GM23248 (cell line): ENCODE measurements at places on chromosomes 6 and 20. TPM values are rescaled to one million over a fixed set of nuclear protein-coding genes. Genes with fewer than 3 reads are reported as not detected.

DNA sequence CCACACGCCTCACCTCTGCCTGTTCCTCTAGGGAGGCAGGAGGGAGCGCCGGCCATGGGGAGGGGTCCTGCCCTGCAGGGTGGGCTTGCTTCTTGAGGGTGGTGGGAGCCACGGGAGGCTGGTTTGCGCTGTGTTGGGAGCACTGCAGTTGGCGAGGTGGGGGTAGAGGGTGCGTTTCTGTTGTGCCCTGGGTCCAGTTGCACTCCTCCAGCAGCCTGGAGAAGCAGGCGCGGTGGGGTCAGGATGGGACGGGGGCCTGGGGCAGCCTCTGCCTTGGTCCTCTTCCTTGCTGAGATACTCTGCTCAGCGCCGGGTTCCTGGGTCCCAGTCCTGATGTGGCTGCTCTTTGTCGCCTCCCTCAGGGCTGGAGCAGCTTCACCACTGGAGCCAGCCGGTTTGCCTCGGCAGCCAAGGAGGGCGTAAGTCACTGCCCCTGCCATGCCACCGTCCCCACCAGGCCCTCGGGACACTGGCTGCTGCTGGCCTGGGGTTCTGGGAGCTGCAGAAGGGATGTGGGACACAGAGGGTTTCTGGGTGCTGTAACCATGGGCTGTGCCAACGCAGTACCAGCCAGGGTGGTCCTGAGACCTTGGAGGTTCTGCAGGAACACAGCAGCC is 8.4 kb downstream of the ARFGAP1 start:
- no peak overlapping the region for H3K27ac ChIP-seq
- DNase-seq = peak; percentile 52
- no peak overlapping the region for H3K4me3 ChIP-seq
- H3K4me1 ChIP-seq = no peaks in the 10 kb centered on the region

- H3K36me3 ChIP-seq = 0 out of 2 replicates have a peak, but pooled peaks cover 8% of the 10 kb centered on the region
- H3K27ac ChIP-seq = no peak overlapping the region
- no peaks in the 10 kb centered on the region for H3K4me1 ChIP-seq
- DNase-seq = no peak
Measured at GRCh38 chr6:106667022-106667402, 37.6 kb downstream of the QRSL1 start.

The SYNCRIP gene
- 77.9 and 99.0 TPM in 2 replicates for total RNA-seq

GRCh38 chr20:3563548-3564177 is 92.8 kb downstream of the ATRN start:
- peaks cover 17% of the 10 kb centered on the region for H3K4me1 ChIP-seq
- DNase-seq = peak; percentile 76
- peak overlapping the region; percentile 18 for H3K27ac ChIP-seq
- no peaks in the 10 kb centered on the region for H3K27me3 ChIP-seq
- H3K36me3 ChIP-seq = no peaks in the 10 kb centered on the region

- no peaks in the 10 kb centered on the region; the same call in 1 of the 2 replicates for H3K36me3 ChIP-seq
- no peak for DNase-seq
- H3K27ac ChIP-seq = no peak overlapping the region
- no peaks in the 10 kb centered on the region; the same call in 1 of the 2 replicates for H3K4me1 ChIP-seq
- no peak overlapping the region for H3K4me3 ChIP-seq
Measured at GRCh38 chr6:3287976-3288707, 29.4 kb downstream of the PSMG4 start.

DNA sequence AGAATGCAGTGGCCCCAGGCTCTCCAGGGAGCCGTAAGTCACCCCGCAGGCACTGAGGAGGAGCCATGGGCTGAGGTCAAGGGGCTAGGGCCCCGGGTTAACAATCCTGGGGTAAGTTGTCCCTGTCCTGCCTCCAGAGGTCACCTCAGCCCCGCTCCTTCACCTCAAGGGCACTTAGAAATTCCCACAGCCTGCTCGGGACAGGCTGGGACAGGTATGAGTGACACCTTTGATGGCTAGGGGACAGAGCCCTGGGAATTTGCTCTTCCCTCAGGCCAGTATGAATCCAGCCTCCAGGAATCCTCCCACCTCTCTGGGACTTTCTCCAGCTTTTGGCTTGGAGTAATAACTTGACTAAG is 3.5 kb upstream of the GRM4 start:
- no peak for DNase-seq
- no peaks in the 10 kb centered on the region for H3K4me1 ChIP-seq
- H3K36me3 ChIP-seq = no peaks in the 10 kb centered on the region
- peaks cover 29% of the 10 kb centered on the region for H3K27me3 ChIP-seq
- no peak overlapping the region for H3K27ac ChIP-seq

DNA sequence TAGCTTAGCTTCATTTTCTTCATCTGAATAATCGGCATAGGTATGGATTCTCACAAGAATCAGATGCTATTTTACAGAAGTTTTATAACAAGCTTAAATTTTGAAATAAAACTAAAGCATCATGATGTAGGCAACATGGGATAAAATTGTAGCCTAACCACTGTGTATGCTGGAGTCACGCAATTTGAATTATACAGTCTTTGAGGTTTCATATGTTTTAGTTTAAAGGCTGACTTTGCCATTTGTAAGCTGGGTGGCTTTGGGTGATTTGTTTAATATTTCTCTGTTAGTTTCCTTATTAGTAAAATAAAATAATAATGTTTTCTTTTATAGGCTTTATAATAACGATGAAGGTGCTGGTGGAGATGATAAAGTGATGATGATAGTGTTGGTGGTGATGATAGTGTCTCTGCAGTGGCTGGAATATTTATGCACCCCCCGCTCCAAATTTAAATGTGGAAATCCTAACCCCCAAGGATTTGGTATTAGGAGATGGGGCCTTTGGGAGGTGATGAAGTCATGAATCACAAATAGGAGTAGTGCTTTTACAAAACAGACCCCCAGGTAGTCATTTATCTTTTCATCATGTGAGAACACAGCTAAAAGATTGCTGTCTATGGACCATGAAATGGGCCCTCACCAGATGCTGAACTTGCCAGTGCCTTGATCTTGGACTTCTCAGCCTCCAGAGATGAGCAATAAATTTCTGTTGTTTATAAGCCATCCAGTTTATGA is 42.0 kb downstream of the DOK5 start:
- no peak for DNase-seq
- H3K4me3 ChIP-seq = no peak overlapping the region
- no peaks in the 10 kb centered on the region for H3K36me3 ChIP-seq
- H3K27ac ChIP-seq = no peak overlapping the region
- H3K27me3 ChIP-seq = no peaks in the 10 kb centered on the region

The DEFB132 gene
- total RNA-seq = not detected in 2 replicates

The OR2B6 gene
- total RNA-seq = not detected in 2 replicates

The TAF8 gene
- 8.6 and 17.2 TPM in 2 replicates for total RNA-seq

DNA sequence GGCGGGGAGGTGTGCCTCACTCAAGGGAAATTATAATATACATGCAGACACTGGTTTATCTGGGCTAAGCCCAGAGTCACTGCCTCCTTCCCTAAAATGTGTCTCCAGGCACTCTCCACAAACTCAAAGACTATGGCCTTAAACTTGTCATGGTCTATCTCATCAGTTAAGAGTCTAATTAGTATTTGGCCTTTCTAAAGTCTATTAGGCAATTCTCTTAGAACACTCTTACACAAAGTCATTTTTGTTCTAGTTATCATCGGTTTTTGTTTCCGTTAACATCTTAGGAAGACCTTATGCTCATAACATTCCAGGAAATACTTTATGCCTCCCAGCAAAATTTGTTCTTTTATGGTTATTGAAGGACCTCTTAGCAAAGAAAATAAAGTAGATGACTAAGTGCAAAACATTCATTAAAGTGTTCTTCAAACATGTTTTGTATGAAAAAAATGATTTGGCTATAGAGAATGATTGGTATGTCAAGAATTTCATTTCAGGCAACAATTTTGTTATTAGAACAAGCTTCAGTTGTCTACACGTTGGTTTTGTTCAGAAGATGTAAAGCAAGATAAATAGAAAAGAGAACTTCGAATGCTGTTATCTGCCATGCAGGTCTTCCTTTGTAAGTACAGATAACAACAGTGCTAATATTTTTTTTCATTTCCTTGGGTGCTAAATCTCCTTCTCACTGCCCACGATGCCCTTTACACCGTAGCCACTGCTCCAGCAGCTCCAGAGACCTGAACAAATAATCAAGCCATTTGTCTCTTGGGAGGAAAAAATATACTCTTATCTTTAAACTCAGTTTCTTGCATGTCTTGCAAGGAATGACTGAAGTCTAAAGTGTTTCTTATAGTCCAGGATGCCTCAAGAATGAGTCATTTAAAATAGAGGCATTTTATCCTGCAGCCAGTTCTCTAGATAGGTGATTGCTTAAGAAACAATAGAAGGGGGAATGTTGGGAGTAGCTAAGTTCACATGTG is 170.4 kb downstream of the HTR1B start:
- peaks cover 27% of the 10 kb centered on the region for H3K4me1 ChIP-seq
- no peaks in the 10 kb centered on the region for H3K36me3 ChIP-seq
- peak; percentile 69 for DNase-seq
- H3K4me3 ChIP-seq = peak overlapping the region; percentile 34; the same call in 1 of the 2 replicates

DNA sequence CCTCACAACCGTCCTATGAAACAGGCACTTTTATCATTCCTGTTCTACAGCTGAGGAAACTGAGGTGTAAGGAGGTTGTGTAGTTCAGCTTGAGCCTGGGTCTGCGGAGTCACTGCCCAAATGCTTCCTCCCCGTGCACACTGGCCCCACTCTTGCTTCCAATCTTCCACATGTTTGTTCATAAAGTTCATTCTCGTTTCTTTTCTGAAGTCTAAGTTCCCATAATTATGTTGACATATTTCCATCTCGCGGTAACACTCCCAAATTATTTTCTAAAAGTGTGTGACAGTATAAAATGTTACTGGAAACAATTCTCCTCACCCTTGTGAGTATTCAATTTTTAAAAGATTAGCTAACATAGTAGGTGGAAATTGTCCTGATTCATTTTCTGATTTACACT is 106.9 kb downstream of the SLC22A3 start:
- H3K27ac ChIP-seq = no peak overlapping the region
- peak overlapping the region; percentile 76 for H3K4me3 ChIP-seq
- H3K4me1 ChIP-seq = peaks cover 8% of the 10 kb centered on the region

DNA sequence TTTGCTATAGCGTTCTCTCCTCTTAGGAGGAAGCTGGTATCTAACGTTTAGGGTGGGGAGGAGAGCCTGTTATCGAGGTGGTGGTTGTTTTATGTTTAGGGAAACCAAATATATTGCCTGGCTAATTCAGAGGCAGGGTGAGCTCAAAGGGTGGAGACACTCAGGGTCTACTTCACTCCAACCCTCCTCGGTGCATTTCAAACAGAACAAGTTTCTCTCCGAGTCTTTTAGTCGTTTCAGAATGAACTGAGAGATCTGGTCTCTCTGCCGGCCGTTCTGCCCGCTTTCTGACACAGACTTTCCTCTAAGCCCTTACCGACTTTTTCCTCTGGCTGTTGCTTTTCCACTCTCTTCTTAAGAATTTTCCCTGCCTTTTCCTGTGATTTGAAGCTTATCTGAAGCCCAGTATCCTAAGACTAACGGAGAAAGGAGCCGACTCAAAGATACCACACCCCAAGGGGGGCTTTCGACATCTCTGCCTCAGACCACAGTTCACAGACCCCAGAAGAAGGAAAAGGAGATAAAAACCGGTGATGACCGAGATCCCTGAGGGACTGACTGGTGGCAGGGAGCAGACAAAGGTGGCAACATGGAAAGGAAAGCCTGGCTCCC is 865 bp downstream of the STK38 start:
- DNase-seq = peak; percentile 69
- H3K4me3 ChIP-seq = peak overlapping the region; percentile 100
- peaks cover 33% of the 10 kb centered on the region for H3K4me1 ChIP-seq
- peak overlapping the region; percentile 77 for H3K27ac ChIP-seq
- no peaks in the 10 kb centered on the region for H3K27me3 ChIP-seq
- H3K36me3 ChIP-seq = peaks cover 3% of the 10 kb centered on the region; the same call in 1 of the 2 replicates

- peaks cover 24% of the 10 kb centered on the region; the same call in 1 of the 2 replicates for H3K4me1 ChIP-seq
- H3K36me3 ChIP-seq = no peaks in the 10 kb centered on the region
- no peak for DNase-seq
- H3K27ac ChIP-seq = no peak overlapping the region
Measured at GRCh38 chr6:163393923-163394322, 20.6 kb upstream of the QKI start.

DNA sequence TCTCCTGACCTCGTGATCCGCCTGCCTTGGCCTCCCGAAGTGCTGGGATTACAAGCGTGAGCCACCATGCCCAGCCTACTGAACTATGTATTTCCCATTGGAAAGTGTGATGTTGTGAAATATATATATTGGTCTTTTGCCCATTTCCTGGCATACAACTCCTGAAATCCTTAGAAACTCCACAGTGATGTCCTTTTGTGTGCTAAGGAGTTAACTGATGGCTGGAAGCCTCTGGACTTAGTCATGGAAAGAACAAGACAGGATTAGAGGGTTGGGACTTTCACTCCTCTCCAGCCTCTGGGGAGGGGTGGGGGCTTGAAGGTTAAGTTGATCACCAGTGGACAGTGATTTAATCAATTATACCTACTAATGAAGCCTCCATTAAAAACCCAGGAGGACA is 7.1 kb downstream of the PANK2 start:
- peak overlapping the region; percentile 48 for H3K27ac ChIP-seq
- H3K4me3 ChIP-seq = peak overlapping the region; percentile 48
- no peaks in the 10 kb centered on the region for H3K27me3 ChIP-seq
- peaks cover 84% of the 10 kb centered on the region for H3K4me1 ChIP-seq
- H3K36me3 ChIP-seq = no peaks in the 10 kb centered on the region
